CD4-positive, alpha-beta T cell treated with Interleukin-15 for 1 hour (primary cell): ENCODE measurements at places on chromosomes 13 and 19.

DNA sequence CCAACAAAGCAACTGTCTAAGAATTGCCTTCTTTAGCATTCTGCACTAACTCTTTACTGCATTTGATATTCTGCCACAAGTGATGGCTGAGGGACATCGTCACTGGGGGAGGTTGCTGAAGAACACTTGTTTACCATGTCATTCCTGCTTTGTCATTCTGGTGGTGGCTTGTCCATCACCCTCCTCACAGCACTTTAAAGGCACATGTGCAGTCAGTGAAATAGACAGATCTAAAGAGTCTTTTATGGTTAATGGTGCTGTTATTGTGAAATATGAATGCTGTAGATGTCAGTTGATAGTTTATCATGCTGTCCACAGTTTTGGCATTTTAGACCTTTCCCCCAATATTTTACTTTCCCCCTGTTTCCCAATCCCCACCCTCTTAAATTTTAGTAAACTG is 120.9 kb upstream of the TSC22D1 start:
- DNase-seq: no peak

GRCh38 chr13:36214163-36214921 is at the start of gene SOHLH2:
SOHLH2 (minus strand) TSS chr13:36214556; CDS start chr13:36214526, 30 bp downstream.
- DNase-seq: no peak

DNA sequence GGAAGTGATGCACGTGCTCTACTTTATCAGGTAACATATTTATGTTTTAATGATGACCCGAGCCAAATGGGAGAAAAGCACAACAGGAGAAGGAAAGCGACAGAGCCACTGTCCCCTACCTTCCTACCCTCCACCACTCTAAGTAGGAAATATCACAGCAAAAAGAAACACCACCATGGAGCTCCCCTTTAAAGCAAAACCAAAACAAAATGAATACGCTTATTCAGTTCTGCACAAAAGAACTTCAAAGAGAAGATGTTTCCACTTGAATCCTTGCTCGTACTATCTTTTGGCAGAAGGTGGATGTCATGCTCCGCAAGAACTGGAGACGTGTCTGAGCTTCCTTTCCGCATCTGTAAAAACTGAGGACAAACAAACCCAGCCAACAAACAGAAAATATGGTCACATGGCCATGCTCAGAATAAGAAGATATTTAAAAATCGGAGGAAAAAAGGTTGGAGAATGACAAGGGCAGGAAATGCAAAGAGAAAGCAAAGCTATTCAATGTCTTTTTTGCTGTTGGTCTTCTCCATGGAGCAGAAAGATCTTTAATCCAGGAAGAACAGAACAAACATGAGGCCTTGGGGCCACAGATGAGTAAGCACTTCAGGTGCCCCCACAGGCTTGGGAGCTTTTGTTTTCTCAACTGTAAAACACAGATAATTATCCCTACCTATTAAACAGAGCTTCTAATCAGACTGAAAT is 19.5 kb downstream of the N4BP2L1 start:
- DNase-seq: no peak

DNA sequence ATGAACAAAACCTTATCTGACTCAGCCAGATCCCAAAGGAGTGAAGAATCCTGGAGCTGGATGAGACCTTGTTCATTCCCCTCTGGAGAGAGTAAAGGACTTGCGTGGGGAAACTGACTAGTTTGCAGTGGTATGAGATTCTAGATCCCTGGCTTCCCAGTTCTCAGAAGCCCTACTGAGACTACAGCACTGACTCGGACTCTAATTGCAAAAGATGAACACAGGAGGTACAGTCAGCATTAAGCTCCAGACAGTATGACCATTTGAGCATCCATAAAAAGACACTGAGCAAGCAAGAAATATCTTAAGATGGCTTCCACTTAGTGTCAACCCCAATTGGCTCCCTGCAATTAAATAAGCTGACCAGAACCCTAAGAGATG is 6.8 kb downstream of the ZC3H4 start:
- no peak for DNase-seq

DNA sequence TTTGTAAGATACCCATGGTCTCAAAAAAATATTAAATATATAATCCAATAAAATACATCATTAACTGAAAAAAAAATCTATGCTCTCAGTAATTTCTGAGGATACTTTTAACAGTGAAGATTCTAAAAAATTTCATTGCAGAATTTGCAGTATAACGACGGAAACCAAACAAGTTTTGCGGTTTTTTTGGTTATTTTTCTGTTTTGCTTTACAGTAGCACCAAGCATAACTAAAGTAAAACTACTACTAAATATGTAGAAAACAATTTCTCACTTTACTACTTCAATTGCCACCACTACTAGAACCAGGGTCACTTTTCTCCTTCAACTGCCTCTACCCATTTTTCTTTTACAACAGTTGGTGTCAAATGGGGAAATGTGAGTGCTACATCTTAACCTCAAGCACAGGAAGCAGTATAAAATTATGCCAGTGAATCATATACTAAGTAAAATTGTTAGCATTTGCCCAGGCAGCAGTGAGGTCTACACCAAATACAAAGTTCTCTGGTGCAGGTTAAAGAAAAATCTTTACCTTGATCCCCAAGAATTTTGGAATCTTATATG is 24.1 kb downstream of the MICU2 start:
- no peak for DNase-seq

DNA sequence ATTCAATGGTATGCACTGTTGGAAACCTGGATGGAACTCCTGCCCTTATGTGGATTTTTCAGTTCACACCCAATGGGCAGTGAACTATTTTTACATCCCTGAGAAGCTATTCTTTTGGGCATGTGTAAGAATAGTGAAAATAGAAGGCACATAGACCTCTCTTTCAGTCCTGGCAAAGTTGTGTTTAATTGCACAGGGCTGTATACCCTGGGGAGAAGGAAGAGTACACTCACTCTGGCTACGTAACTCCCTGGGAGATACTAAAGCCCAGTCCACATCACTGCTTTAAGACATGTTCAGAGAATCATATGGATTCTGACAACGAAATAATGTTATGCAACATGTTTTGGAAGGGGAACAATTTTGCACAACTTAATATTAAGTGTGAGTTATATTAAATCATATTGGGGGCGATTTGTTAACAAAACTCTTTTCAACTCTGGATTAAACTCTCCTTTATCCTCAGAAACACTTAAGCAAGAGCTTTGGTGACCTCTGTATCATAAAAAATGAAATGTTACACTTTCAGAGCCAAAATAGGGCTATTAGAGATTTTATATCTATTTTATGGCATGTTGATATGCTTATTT is 166.1 kb downstream of the DCT start:
- no peak for DNase-seq

DNA sequence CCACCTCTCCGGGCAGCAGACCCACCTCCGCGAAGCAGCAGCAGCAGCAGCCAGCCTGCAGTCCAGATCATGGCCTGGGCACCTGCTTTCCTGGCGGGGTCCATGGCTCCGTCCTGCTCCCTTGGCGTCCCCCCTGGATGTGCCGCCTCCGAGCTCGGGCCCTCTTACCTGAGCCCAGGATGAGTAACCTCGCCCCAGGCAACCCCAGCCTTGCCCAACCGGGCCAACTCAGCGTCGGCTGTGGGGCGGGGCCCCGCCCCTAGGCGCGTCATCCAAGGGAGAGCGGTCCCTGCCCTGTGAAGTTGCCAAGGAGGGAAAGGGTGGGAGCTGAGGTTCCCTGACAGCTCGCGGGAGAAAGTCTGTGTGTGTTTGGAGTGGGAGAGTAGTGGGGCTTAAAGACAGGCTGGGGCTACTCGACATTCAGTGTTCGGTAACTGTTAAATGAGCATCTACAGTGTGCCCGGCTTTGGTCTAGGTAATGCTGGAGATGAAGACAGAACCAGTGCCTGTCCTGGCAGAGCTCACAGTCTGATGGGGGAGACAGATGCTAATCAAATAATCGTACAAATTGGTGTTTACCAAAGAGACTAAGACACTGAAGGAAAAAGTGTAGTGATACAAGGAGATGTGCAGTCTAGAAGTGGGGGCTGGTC is at the start of gene LYPD3:
TSS of gene LYPD3 (minus strand) at position 141 of the 653 bp plus-strand sequence. CDS start at position 104, 37 bp downstream.
- DNase-seq: peak; percentile 63

GRCh38 chr13:109941221-109941620 is 154.8 kb upstream of the IRS2 start:
- no peak for DNase-seq

- DNase-seq: no peak
Observed at GRCh38 chr13:23185542-23185941, 4.8 kb downstream of the SGCG start.

DNA sequence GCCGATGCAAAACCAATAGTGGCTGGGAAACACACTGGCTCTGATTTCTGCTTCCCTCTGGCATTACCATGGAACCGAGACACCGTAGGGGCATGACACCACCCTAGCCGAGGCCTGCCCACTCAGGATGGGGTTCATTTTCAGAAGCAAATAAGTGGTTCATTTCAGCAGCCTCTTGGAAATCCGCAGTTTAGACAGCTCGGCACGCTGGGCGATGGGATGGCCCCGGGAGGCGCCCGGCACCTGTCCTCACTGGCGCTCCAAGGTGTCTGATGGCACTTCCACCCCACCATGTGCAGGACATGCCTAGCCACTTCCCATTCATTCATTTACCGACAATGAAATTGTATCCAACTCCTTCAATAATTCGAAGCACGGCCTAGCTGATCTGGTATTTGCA is 33.8 kb downstream of the KLF2 start:
- DNase-seq: no peak

GRCh38 chr19:5997371-5997770 is 19.4 kb upstream of the RANBP3 start:
- DNase-seq: no peak

DNA sequence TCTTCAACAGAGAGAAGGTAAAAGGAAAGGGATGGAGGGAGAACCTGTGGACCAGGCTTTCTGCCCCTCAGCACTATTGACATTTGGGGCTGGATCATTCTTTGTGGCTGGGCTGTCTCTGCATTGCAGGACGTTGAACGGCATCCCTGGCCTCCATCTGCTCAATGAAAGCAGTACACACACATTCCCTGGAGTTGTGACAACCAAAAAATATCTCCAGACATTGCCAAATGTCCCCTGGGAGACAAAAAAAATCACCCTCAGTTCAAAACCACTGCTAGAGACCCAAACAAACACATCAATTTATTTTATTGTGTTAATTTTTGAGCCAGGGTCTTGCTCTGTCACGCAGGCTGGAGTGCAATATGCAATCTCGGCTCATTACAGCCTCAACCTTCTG is 43.3 kb downstream of the INSR start:
- DNase-seq: no peak

DNA sequence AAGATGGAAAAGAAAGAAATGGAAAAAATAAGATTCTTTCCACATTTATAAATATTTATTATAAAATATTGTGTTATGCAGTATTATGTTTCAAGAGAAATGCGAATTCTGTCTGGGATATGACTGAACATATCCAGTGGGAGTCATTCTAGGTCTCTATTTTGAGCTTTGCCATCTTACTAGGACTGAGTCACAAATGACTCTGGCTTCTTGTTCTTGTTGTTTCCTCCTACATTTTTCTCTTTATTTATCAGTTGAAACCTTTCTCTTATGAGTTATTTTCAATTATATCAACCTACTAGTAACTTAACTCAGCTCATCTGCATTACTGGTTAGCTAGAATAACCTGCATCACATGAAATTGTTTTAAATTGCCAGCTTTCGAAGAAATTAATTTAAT is 1247.3 kb downstream of the SLITRK1 start:
- no peak for DNase-seq
